K562 (cell line): ENCODE measurements at places on chromosomes 7 and 10.

DNA sequence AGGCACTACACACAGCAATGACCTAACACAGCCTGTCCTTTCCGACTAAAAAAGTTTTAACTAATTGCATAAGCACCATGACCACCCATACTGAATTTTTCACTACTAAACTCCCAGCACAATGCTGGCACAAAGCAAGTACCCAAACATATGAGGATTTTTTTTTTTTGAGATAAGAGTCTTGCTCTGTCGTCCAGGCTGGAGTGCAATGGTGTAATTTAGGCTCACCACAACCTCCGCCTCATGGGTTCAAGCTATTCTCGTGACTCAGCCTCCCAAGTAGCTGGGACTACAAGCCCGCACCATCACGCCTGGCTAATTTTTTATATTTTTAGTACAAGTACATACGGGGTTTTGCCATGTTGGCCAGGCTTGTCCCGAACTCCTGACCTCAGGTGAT is 5.1 kb downstream of the UBE2H start:
- no peak for DNase-seq

GRCh38 chr10:3484306-3485056 is 300.5 kb downstream of the KLF6 start:
- no peak for DNase-seq

DNA sequence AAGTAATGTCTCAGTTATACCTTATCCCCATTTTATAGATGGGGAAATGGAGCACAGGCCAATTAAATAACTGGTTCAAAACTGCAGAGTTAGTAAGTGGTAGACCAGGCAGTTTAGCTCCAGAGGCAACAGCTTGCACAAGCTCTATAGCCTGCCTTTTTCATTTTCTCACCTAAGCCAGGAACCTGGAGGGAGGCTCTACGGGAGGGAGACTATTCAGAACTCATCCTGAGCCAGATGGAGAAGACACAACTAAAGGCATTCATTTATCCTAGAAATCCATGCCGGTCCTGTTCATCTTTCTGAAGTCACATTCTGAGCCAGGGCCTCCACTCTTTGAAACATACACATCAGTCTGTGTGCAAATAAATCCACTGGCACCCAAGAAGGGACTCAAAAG is 103.2 kb downstream of the CALN1 start:
- DNase-seq = no peak

- DNase-seq = no peak
These were observed 726.9 kb downstream of the TNS3 start for GRCh38 chr7:46854958-46855473.

- no peak for DNase-seq
These were observed 22.4 kb downstream of the PDLIM1 start for GRCh38 chr10:95268438-95268837.

- DNase-seq = no peak
These were observed 402.9 kb upstream of the FOXK1 start for GRCh38 chr7:4279216-4279615.

- DNase-seq = no peak
These were observed 47.4 kb downstream of the FHIP2A start for GRCh38 chr10:114868870-114869519.

- DNase-seq = no peak
These were observed 66.3 kb downstream of the PRKAG2 start for GRCh38 chr7:151810441-151811232.

DNA sequence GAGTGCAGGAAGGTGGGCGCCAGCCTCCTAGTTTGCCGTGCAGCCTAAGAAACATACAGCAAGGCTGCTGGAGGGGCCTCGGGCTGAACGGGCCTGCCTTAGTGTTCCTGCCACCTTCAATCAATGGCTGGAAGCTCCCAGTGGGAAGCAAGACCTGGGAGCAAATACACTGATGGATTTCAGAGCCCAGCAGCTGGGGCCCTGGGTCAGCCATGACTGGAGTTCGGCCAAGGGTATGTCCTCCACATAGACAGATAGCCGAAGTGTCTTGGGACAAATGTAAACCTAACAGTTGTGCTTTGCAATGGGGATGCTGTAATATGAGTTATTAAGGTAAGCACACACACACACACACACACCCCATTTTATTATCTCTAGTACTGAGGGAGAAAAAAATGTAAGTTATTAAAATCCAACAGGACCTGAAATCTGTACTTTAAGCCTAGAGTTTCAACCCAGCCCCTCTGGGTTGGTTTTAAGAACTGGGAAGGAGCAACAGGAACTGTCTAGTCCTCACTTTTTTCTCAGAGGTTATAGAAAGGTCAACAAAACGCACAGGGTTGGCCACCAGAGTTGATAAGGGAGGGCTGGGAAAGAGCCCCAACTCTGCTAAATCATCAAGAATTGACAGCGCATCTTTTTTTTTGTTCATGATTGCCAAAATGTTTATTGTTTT is 50.0 kb upstream of the CELF2 start:
- DNase-seq = peak; percentile 11

DNA sequence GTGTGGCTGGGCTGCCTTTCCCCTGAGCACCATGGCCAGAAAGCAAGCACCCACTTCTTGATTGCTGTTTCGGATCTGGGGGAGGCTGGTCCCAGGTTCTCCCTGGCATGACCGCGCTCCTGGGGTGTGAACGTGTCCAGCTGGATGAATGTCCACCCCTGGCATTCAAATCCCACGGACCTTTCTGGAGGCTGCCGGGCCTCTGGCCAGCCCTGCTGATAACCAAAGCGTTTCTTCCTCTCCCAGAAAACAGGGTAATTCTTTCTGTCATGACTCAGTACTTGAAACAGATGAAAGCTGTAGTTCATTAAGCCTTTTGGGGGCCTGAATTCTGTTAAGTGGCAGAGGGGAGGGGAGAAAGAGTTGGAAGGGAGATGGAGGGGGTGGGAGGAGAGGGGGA is 73.1 kb upstream of the SAMD8 start:
- no peak for DNase-seq

GRCh38 chr7:14336256-14336655 is 346.8 kb upstream of the ETV1 start:
- DNase-seq = no peak

- no peak for DNase-seq
These were observed 8.4 kb upstream of the AGR2 start for GRCh38 chr7:16813232-16813616.

GRCh38 chr7:10939237-10939910 is 34.3 kb upstream of the PHF14 start:
- no peak for DNase-seq

- no peak for DNase-seq
These were observed 1.3 kb upstream of the CUEDC2 start for GRCh38 chr10:102433619-102434046.

- no peak for DNase-seq
These were observed 4.5 kb upstream of the CCDC6 start for GRCh38 chr10:59910867-59911266.

- no peak for DNase-seq
These were observed 448.2 kb downstream of the DNAJB6 start for GRCh38 chr7:157784979-157785441.

- no peak for DNase-seq
These were observed 16.4 kb downstream of the CARD11 start for GRCh38 chr7:3027005-3027845.

DNA sequence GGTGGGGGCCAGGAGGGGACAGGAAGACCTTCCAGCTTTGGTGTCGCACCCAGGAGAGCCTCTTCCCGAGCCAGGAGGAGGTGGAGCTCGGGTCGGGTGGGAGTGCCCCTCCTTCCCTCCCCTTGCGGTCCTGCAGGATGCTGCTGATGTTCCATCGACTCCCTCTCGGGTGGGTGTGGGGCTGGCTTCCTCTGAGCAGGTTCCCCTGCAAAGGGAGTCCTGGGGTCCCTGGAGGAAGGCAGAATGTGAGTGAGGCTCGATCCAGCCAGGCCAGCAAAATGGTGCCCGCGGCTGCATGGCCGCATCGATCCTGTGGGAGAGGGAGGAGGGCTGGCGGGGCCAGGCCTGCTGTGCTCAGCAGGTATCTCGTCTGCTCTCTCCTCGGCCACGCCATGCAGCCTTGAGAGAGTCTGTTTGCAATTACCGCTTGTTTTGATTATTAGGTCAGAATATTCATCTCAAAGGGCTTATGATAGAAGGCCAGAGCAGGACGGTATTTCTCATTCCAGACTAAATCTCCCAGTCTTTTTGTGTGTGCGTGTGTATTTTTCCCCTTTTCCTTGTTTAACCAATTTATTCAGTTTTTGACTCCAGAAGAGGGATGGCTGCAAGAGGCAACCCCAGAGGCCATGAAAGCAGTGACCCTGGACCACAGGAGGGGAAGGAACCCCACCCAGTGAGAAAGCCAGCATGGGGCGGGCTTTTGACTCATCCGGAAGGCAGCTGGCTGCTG is 137.3 kb upstream of the ZMIZ1 start:
- DNase-seq = no peak

DNA sequence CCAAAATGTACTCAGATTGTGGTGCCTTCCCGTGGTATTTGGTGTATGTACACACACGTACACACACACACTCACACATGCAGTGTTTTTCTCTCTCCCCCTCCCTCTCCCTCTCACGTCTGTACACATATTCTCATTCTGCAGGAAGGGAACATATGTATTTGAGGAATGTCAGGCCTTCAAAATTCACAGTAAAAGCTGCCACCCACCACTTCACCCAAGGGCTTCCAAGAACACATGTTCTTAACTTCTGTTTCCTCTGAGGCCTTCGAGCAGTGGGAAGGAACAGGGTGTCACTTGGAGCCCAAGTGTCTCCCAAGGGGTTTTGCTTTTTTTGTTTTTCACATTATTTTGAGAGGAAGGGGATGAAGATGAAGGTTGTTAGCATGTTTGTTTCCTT is 198.9 kb downstream of the TCF7L2 start:
- no peak for DNase-seq

DNA sequence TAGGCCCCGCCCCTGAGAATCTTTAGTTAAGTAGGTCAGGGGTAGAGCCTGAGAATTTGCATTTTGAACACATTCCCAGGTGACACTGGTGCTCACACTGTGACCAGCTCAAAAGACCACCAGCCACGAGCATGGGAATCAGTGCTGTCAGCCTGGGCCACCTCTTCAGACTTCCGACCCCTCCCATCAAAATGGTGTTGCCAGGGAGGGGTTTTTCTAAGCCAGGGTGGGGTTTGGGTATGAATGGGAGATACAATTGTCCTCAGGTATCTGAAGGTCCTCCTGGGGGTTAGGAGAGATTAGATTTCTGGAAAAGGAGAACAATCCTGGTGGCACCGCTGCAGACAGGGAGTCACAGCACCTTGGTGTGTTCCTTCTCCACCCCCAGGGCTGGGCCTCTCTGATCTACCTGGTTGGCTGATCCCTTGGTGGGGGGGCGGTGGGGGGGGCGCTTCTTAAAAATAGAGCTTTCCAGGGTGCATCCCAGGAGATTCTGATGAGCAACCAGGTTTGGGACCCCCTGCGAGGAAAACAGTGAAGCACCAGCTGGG is 111.5 kb upstream of the ANLN start:
- DNase-seq = no peak

GRCh38 chr10:104872691-104873090 is 231.6 kb downstream of the SORCS3 start:
- no peak for DNase-seq

GRCh38 chr10:22795546-22795945 is 81.2 kb upstream of the PIP4K2A start:
- no peak for DNase-seq

- no peak for DNase-seq
These were observed 58.0 kb downstream of the ABLIM1 start for GRCh38 chr10:114600057-114600456.

DNA sequence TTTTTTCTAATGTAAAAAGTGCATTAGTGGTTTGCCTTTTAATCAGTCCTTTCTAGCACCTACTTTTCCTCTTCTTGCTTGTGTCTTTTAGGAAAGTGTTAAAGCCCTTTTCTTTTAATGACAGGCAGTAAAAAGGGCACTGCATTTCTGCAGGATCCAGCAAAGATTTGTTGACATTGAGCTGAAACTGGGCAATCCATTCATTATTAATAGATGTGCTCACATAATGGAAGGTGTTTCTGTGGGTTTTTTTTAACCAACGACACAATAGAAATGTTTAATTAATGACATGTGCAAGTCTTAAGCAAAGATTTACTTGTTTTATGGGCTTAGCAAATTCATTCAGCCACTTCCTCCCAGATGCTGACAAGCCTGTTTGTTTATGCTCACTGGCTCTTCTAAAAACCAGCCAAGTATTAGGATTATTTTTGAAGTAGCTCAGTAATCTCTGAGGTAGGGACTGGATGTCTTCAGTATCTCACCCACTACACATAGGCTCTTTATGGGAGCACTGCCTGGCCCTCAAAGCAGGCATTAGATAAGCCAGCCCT is 1201.1 kb downstream of the SORCS1 start:
- no peak for DNase-seq

- no peak for DNase-seq
These were observed 385 bp downstream of the IGF2BP3 start for GRCh38 chr7:23469961-23470250.

DNA sequence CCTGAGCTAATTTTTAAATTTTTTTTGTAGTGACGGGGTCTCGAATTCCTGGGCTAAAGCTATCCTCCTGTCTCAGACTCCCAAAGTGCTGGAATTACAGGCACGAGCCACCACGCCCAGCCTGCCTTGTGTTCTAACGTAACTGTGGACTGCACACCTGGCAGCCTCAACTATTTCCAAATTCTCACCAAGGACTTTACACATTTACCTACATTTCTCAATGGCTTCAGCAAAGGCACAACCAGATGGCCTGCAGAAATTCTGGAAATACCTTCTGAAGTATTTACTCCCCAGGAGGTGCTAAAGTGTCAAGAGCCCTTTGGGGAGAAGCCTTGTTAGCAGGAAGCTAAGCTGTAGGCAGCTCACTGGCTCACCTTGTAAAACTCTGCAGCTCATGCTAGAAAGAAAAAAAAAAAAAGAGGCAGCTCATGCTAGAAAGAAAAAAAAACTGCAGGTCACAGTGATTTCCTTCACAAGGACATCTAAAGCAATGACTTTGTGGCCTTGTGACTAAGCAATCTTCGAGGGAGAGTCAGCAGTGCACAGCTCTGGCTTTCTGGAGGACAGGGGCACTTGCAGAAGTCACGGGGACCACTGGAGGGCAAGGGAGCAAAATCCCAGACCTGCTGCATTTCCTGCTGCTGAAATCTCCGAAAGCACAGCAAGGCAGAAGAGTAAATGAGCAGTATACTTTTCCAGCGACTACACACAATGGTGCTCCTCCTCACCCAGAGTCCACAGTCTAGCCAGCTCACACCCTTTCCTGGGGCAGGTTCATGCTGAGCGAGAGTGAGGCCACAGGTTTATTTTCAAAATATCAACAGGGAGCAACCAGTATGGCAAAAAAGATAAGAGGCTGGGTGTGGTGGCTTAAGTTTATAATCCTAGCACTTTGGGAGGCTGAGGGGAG is 40.4 kb downstream of the BAIAP2L1 start:
- peak; percentile 77 for DNase-seq

- peak; percentile 15 for DNase-seq
These were observed 651 bp downstream of the MYO3A start for GRCh38 chr10:25934621-25935139.

GRCh38 chr10:126059076-126059826 is 162.9 kb downstream of the FANK1 start:
- no peak for DNase-seq

GRCh38 chr10:82811621-82812020 is 936.6 kb downstream of the NRG3 start:
- DNase-seq = peak; percentile 12
